ENCODE measurements at places on chromosomes 2 and 18.

- DNase-seq = no peak
Observed at GRCh38 chr18:77571743-77572142, 322.1 kb downstream of the GALR1 start.

- no peak for DNase-seq
Observed at GRCh38 chr2:189681903-189682302, 7.4 kb downstream of the ANKAR start.

DNA sequence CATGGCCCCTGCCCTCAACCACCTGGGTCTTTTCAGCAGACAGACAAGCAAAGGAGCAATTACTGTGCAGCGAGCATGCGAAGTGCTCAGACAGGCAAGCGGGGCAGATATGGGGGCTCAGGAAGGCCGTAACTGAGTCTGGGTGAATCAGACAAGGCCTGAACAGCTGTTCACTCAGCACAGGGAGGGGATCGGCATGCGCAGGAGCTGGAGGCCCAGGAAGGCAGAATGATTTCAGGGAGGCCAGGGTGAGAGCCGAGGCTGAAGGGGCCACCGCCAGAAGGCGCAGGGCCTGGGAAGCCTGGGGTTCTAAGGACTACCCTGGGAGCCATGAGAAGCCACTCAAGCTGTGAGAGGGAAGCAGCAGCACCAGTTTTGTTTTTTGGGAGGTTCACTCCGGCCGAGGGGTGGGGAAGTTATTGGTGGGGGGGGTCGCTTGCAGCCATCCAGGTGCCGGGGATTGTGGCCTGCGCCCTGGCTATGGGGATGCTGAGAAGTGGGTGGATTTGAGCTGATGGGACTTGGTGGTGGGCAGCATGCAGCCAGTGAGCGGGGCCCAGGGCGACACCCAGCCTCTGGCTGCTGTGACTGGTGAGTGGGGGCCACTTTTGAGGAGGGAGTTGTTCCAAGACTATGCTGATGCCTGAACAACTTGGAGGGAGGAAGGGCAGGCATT, 132.2 kb downstream of the TSN start:
- no peak for DNase-seq

- DNase-seq = no peak
Observed at GRCh38 chr18:73509460-73509859, 638.2 kb downstream of the FBXO15 start.

- no peak for DNase-seq
Observed at GRCh38 chr2:69291004-69291650, 95.9 kb downstream of the GFPT1 start.

DNA sequence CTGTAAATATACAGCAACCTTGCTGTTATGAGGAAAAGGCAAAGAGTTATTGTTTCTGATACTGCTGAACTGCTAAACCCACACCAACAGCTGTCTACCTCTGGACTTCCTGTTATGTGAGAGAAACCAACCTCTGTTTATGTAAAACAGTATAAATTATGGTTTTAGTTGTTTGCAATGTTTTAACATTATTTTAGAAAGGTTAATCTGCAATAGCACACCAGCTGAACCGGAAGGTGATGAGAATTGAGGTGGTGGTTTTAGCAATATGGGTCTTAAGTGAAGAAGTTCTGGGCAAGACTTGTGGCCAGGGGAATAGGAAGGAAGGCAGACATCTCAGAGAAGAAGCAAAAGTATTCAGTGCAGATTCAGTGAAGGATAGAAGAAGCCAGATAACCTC, 237.8 kb downstream of the PLCL1 start:
- no peak for DNase-seq

DNA sequence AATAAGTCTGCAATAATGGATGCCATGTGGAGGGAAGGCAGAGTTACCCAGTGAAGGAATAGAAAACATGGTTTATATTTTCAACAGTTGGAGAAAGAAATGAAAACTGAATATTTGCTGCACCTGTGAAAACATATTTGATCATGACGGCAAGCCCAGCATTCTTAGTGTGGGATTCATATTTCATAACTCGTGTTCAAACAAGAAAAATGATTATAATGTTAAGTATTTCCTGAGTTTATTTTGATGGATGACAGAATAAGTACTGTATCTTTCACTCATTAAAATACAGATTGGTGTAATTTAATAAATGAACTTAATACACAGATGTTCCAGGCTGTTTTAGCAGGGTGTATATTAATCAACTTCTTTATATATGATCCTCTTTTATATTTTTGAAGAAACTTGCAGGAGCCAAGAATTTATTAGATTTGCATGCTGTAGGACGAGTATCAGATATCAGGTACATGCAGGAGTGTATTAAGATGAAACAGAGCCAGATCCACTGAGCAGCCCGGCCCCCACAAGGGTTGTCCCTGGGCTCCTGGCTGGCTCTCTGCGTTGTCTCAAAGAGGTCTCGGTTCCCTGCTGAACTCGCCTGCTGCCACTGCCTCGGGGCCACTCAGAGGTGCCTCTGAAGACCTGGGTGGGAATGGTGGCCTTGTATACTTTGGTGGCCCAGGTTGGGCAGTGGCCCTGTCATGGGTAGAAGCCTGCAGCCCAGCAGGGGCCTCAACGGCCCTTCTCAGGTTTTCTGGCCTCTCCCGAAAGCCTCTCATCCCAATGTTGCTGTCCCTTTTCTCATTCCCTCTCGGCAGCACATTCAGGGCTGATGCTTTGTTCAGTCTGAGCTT, 95.0 kb upstream of the LDAH start:
- DNase-seq = no peak

GRCh38 chr2:152573168-152573567, 144.1 kb downstream of the PRPF40A start:
- no peak for DNase-seq

- DNase-seq = no peak
Observed at GRCh38 chr2:96839875-96840850, 3.7 kb downstream of the ANKRD23 start.
